ENCODE measurements at places on chromosomes 7 and 10. TPM values are rescaled to one million over a fixed set of nuclear protein-coding genes. Genes with fewer than 3 reads are reported as not detected.
A peak's percentile ranks its signal among the peaks of the same experiment; 100 is the strongest.

Gene NKX1-2
- not detected for total RNA-seq

DNA sequence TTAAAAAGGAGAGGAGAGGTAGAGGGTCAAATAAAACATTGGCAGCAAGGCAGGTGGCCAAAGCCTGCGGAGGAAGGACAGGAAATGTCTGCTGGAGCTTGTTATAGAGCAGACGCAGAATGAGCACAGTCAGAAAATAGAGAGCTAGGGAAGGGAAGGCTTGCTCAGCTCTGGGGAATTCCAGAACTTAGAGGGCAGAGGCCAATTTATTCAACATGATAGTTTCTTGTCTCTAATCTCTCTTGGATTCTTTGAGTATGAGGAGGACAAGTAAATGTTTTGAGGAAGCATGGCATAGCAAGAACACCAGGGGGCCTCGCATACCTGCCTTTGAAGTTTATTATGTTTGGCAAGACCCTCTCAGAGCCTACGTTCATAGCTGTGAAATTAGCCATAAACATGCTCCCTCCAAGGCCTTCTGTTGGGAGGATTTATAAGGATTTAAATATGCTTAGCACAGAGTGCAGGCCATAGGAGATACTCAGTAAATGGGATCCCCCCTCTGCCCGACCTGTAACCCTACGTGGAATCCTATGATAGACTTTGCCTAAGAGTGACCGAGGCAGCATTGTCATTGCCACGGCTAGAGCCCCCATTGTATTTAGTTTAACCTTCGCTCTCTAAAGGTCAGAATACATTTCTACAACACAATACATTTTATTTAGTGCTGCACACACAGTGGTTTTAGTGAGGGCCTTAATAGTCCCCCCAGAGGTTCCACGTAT, 293.9 kb downstream of the CCDC3 start:
- H3K4me3 ChIP-seq: no peak overlapping the region
- DNase-seq: no peak
- peak overlapping the region; percentile 72 for H3K27ac ChIP-seq
- H3K36me3 ChIP-seq: no peaks in the 10 kb centered on the region
- no peaks in the 10 kb centered on the region for H3K27me3 ChIP-seq

Gene ZNF316
- total RNA-seq: 17.7 TPM

Gene WDR86
- 0.16 TPM for total RNA-seq

DNA sequence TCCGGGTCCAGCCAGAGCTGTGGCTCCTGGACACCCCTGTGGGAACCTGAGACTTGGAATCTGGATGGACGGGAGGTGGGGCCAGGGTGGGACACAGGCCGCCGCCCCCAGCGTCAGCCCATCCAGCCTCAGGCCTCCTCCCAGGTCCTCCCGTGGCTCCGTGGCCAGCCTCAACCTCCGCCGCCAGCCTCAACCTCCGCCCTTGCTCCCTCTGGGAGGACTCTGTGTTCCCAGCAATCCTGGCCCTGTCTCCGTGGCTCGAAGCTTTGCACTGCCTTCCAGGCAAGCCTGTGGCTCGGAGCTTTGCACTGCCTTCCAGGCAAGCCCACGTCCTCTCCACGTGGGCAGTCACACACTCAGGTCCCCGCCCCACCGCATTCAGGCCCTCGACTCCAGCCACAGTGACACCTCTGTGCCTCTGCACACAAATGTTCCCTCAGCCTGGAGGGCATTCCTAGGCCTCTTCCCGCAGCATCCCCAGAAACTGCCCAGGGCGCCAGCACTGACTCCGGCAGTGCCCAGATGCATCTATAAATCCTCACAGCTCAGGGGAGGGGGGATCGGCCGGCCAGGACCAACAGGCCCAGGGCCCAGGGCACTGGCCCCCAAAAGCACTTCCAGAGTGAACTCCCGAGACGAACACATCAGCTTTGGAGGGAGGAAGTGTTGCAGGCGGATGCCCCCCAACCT, 44.7 kb upstream of the PDGFA start:
- H3K27me3 ChIP-seq: no peaks in the 10 kb centered on the region
- no peak for DNase-seq
- H3K36me3 ChIP-seq: no peaks in the 10 kb centered on the region
- no peak overlapping the region for H3K4me3 ChIP-seq
- no peak overlapping the region for H3K27ac ChIP-seq

Gene FAM25C
- total RNA-seq: not detected

DNA sequence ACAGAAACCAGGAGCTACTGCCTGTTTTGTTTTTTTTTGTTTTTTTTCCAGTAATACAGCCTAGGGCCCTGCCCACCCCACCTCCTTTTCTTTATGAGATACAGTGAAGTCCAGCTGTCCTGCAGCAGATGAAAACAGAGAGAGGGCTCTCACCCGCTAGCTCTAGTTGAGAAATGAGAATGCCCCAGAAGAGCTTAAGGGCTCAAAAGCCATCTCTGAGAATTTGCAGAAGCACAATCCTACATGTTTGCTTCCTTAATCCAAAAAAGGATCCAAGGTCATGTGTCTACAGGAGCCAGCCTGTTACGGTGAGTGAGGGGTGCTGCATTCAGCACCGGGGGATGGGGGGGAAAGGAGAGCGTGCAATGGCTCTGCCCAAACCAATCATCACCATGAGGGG, 122.7 kb downstream of the KCNMA1 start:
- H3K36me3 ChIP-seq: no peaks in the 10 kb centered on the region
- H3K27me3 ChIP-seq: peaks cover 58% of the 10 kb centered on the region
- DNase-seq: no peak

DNA sequence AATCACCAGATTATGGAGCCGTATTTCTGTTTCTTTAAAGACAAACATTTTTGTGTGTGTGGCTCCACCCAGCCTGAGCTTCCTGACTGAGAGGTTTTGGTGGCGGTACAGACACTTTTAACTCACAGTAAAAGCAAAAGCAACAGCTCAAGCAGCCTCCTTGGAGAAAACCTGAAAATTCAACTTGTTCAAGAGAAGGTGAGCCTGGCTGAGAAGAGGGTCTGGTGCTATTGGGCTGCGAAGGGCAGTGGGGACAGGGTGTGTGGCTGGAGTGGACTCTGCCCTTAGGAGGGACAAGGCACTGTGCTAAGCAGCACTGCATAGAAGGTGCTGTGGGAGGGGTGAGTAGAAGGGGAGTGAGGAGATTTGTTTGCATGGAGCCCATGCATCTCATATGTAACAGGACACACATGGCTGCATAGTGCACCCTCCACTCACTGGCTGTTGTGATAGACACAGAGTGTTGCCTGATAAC, at the start of gene GIMAP7:
Gene GIMAP7, plus strand, starts transcription at position 125 of the 475 bp plus-strand sequence. CDS start 5,103 bp downstream, outside the sequence.
- no peaks in the 10 kb centered on the region for H3K36me3 ChIP-seq
- peak within 1 kb of the TSS; percentile 68 for H3K4me3 ChIP-seq
- DNase-seq: no peak

Gene PTPRE
- total RNA-seq: 13.8 TPM

Gene C10orf67
- 0.36 TPM for total RNA-seq

DNA sequence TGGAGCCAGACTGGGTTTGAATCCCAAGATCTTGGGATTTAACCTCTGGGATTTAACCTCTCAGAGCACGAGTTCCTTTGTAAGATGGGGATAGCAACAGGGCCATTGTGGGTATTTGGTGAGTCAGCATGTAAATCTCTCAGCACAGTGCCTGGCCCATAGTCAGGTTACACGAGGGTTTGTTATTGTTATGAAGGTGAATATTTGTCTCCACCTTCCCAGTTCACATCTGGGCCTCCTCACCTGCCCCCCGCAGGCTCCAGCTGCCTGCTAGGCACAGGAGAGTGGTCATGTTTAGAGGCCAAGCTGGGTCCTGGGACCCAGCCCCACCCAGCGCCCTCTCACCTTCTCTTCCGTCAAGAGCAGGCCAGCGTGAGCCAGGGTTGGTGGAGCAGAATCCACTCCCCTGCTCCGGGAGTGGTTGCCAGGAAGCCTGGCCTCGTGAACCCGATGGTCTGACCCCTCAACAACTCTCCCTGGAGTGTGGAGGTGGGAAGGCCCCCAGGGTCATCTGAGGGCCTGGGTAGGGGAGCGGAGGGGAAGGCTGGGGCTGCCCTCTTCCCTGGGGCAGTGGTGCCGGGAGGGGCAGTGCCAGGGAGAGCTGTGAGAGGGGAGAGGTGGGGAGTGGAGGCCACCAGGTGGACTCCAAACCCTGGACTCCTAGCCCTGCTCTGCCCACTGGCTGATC, 26.0 kb downstream of the FAM241B start:
- no peaks in the 10 kb centered on the region for H3K36me3 ChIP-seq
- H3K27ac ChIP-seq: no peak overlapping the region

DNA sequence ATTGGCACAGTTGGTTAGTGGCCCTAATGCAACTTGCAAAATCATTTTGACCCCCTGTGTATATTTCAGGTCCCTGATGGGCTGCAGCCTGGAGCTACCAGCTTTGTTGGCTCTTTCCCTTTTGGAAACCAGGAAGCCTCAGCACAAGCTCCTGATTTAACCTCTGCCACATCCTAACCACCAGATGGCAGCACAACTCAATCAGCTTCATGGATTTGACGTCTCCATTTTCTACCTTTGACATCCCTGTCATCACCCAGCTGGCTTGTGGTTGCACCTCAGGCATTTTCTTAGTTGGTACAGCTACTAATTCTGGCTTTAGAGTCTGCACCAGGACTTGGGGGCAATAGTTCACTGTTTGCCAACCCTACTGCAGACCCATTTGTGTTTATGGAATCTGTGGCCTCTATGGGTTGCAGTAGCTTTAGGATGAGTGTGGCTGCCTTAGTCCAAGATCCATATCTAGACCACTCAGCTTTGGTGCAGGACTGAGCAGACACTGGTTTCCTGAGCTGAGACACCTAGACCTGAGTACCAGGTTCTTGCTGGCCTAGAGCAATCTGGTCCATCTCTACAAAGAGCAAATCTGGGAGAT, 456.2 kb downstream of the REEP3 start:
- no peaks in the 10 kb centered on the region for H3K4me1 ChIP-seq
- H3K36me3 ChIP-seq: no peaks in the 10 kb centered on the region
- H3K27me3 ChIP-seq: no peaks in the 10 kb centered on the region

Gene GIMAP6
- total RNA-seq: 24.3 TPM

Gene LIPM
- not detected for total RNA-seq

GRCh38 chr10:17782921-17783665, 26.1 kb upstream of the MRC1 start:
- peaks cover 11% of the 10 kb centered on the region for H3K4me1 ChIP-seq
- peak overlapping the region; percentile 1 for H3K27ac ChIP-seq
- H3K36me3 ChIP-seq: no peaks in the 10 kb centered on the region

DNA sequence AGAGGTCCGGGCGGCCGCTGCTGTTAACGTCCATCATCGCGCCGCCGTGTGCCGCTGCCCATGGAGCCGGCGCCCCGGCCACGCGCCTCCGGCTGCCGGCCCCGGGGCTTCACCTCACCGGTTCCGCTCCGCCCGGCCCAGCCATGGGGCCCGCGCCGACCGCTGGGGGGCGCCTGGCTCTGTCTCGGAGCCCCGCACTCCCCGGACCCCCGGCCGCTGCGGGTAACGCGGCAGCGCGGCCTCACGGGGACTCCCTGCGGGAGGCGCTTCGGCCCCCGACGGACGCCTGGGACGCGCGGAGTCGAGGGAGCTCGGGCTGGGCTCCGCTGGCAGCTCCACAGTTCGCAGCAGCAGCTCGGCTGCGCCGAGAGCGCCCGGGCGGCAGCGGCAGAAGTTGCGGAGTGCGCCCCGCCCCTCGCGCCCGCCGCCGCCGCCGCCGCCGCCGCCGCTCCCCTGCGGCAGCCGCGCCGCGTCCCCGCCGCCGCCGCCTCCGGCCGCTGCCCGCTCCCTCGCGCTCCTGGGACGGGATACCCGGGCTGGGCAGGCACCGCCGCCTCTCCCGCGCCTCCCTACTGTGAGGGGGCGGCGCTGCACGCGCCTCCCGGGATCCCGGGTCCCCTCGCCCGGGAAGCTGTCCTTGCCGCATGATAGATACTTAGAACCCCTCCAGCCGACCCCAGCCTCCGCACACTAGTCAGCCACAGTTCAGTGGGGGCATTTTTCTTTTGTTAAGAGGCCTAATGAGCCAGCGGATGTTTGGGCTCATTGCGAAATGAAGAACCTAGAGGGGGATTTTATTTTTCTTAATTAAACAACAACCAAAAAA, at the start of gene HTR7:
Gene HTR7, minus strand, starts transcription at position 405 of the 826 bp plus-strand sequence. Its CDS starts 368 bp downstream, at position 37.
- H3K4me1 ChIP-seq: peaks cover 10% of the 10 kb centered on the region
- H3K4me3 ChIP-seq: peak within 1 kb of the TSS; percentile 74
- H3K27ac ChIP-seq: peak within 1 kb of the TSS; percentile 55
- H3K27me3 ChIP-seq: peaks cover 54% of the 10 kb centered on the region

DNA sequence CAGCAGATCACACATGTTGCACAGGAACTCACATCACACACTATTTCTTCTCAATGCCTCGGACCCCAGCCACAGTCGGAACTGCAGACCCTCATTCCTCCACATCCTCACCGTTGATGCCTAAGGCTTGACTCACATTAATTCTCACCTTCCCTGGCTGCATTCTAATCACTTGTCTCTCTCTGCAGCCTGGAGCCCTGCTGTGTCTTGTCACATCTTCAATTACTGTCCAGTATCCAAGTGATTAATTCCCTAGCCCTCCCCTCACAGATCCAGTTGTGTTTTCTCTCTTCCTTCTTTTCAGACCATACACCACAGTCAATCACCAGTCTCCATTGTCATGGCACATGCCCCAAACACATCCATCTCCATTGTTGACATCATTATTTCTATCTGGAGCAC, 592.4 kb upstream of the IGFBP3 start:
- H3K4me3 ChIP-seq: no peak overlapping the region
- no peaks in the 10 kb centered on the region for H3K27me3 ChIP-seq
- DNase-seq: no peak
- no peaks in the 10 kb centered on the region for H3K36me3 ChIP-seq

Gene PRKG1
- 38.9 TPM for total RNA-seq

DNA sequence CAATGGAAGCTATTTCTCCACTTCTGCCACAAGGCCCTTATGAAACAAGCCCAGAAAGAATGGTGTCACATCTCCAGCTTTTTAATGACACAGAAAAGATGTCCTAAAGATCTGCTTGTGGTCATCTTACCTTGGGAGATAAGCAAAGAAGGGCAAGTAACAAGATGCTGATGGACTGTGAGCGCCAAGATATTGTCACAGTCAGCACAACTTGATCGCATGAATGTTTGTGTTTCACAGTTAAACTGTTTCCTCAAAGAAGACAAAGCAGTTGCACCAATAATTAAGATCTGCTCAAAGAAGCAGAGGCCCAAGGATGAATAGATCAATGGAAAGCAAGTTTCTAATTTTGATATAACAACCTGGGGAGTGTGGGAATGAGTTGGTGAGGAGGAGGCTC, 15.9 kb downstream of the ICA1 start:
- no peaks in the 10 kb centered on the region for H3K27me3 ChIP-seq
- no peak overlapping the region for H3K27ac ChIP-seq
- no peak for DNase-seq
- H3K36me3 ChIP-seq: no peaks in the 10 kb centered on the region
- no peaks in the 10 kb centered on the region for H3K4me1 ChIP-seq

- no peak overlapping the region for H3K4me3 ChIP-seq
- H3K36me3 ChIP-seq: no peaks in the 10 kb centered on the region
- peaks cover 10% of the 10 kb centered on the region for H3K27me3 ChIP-seq
- H3K4me1 ChIP-seq: peaks cover 4% of the 10 kb centered on the region
Observed at GRCh38 chr10:95728526-95728925, 27.4 kb upstream of the ENTPD1 start.

All from left ventricle myocardium inferior (tissue), 1 donor.